Fibroblast of pulmonary artery (primary cell): ENCODE measurements at places on chromosomes 11 and 22.

- no peak for DNase-seq
Observed at GRCh38 chr22:37318364-37319109, 36.2 kb downstream of the CYTH4 start.

DNA sequence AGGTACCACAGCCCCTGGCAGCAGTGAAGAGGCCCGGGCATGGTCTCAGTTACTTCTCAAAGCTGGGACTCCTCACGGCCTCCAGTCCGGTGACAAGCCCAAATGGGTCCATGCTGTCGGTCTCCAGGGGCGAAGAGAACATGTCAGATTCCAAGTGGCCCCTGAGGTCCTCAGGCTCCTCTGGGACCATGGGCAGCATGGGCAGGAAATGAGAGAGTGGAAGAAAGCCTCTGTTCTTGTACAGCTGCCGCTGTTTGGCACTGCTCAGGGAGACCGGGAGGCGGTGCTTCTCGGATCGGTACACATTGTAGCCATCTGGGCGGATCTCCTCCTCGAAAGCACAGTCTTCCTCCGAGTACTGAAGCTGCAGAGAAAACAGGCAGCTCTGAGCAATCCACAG, 4.6 kb downstream of the FGF19 start:
- no peak for DNase-seq

GRCh38 chr11:119323532-119324033, 6.7 kb upstream of the MCAM start:
- DNase-seq = peak; percentile 80

- DNase-seq = peak; percentile 1
Observed at GRCh38 chr11:22192642-22193347, at the start of gene ANO5. Gene ANO5, plus strand, starts transcription at chr11:22193085. Its CDS starts 408 bp downstream, at chr11:22193493.

- no peak for DNase-seq
Observed at GRCh38 chr11:126328444-126328843, 24.6 kb downstream of the DCPS start.

GRCh38 chr11:34492806-34493414, 20.7 kb downstream of the ELF5 start:
- DNase-seq = peak; percentile 71
